ENCODE measurements at places on chromosomes 5 and 9. TPM values are rescaled to one million over a fixed set of nuclear protein-coding genes. Genes with fewer than 3 reads are reported as not detected.

- DNase-seq, result no peak
Measured at GRCh38 chr5:148984345-148984744, 78.5 kb downstream of the SH3TC2 start.

DNA sequence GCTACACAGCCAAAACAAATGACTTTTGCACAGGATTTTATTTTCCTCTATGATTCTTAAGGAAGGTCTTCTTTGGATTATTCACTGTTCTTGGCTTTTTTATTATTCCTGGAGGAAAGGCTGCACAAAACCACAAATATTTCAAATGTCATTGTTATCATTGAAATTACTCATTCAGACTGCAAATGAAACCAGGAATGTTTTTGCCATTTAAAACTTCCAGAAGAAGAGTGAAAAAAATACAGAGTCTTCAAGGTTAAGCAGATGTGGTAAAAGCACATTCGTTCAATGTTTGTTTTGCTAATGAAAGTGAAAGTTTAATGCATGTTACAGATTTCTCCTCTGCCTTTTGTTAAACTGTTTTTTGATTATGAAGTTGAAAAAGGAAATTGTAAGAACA, 238.2 kb downstream of the TLE4 start:
- DNase-seq, result no peak

SH3GL2 gene
- polyA plus RNA-seq, result 0.93 TPM

GRCh38 chr5:170067152-170067551, 38.5 kb upstream of the FOXI1 start:
- DNase-seq, result no peak

DNA sequence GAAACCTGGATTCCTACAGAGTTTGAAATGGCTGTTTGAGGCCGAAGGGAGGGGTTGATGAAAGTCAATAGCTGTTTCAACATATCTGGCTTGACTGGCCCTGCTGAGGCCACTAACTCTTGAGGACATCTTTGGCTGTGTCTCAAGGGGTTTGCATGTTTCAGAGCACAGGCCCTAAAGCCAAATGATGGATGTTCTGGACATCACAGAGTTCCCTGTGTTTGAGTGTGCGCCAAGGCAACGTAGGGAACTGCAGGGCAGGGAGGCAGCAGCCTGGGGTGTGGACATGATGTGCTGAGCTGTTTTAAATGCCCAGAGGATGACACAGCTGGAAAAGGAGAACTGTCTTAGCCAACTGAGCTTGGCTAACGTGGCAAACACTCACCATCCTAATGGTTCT, 89.6 kb downstream of the RAPGEF1 start:
- DNase-seq, result no peak

DNA sequence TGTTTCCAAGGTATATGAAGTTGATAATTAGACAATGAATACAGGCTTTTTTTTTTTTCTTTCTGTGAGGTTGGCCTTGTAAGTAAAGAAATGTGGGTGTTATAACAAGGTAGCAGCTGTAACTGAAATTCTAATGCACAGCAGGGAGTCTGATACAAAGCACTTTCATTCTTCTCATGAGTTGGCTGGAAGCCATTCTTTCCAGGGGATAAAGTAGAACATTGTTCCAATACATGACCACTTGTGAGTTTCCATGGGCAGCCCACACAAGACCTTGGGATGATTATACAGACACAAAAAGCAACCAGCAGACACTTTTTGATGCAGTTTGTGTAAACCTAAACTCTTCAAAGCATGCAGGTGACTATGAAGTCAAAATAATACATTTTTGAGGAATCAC, 1785.9 kb upstream of the WWC1 start:
- peak; percentile 13 for DNase-seq

ADGRD2 gene
- not detected for polyA plus RNA-seq

GRCh38 chr9:136542241-136543040, 3.4 kb downstream of the NOTCH1 start:
- DNase-seq, result no peak

GRCh38 chr5:36450229-36451014, 148.7 kb upstream of the RANBP3L start:
- no peak for DNase-seq

DNA sequence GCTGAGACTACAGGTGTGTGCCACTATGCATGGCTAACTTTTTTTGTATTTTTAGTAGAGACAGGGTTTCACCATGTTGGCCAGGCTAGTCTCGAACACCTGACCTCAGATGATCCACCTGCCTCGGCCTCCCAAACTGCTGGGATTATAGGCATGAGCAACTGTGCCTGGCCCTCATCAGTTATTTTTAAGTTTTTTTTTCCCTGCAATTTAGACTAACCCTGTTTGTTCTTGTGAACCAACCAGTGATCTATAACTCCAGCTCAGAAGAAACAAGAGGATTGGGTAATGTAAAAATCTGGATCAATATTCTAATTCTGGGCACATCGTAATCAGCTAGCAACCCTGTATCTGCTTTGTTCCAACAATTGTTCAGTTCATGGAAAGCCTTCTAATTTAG, 155.7 kb downstream of the NXNL2 start:
- DNase-seq, result no peak

- DNase-seq, result no peak
Measured at GRCh38 chr5:36373527-36374086, 71.9 kb upstream of the RANBP3L start.

GRCh38 chr5:116374434-116374852, 200.2 kb downstream of the SEMA6A start:
- DNase-seq, result no peak

DNA sequence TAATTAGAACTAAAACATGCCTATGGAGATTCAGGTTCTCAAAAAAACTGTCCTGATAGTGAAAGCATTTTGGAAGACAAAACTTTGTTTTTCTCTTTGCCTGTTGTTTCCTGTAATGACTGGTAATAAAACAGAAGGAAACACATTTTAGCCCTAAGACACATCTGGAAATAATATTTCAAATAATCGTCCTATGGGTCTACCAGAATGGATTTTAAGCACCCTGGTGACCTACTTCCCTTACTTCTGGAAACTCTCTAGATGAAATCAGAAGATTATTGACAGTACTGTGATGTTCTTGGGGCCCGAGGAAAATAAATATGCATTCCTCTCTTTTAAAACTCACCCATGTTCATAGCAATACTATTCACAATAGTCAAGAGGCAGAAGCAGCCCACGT, 110.1 kb upstream of the TLE4 start:
- DNase-seq, result no peak

GRCh38 chr9:94600258-94600657, 6.6 kb upstream of the FBP2 start:
- DNase-seq, result no peak

- DNase-seq, result no peak
Measured at GRCh38 chr9:72601615-72602014, 80.2 kb downstream of the TMC1 start.

UAP1L1 gene
- 19.7 TPM for polyA plus RNA-seq

BSPRY gene
- 9.2 TPM for polyA plus RNA-seq

GRCh38 chr5:56608217-56608925, 207.0 kb upstream of the MAP3K1 start:
- peak; percentile 58 for DNase-seq

GRCh38 chr5:178208540-178209227, 4.4 kb downstream of the HNRNPAB start:
- no peak for DNase-seq

- DNase-seq, result peak; percentile 76
Measured at GRCh38 chr5:40981420-40981819, 72.1 kb downstream of the C7 start.

Measured in lung (tissue), 17 donors.